ENCODE measurements at places on chromosomes 5 and 9. TPM values are rescaled to one million over a fixed set of nuclear protein-coding genes. Genes with fewer than 3 reads are reported as not detected.
A peak's percentile ranks its signal among the peaks of the same experiment; 100 is the strongest.

DNA sequence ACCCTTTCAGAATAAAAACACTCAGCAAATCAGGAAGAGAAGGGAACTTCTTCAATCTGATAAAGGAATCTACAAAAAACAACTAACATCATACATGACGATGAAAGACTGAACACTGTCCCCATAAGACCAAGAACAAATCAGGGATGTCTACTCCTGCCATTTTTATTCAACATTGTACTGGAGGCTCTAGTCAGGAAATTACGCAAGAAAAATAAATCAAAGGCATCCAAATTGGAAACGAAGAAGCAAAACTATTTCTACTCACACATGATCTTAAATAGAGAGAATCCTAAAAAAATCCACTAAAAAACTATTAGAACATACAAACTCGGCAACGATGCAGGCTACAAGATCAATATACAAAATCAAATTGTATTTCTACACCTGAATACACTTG, 42.3 kb downstream of the IPPK start:
- DNase-seq, result no peak

- DNase-seq, result no peak
These were observed at the start of gene ACTBL2 for GRCh38 chr5:57482671-57483106. TSS of gene ACTBL2 (minus strand) at chr5:57482811. CDS start at chr5:57482707, 104 bp downstream.

- no peak for DNase-seq
These were observed 13.8 kb upstream of the SNX2 start for GRCh38 chr5:122761115-122761514.

The QSOX2 gene
- 27.1 TPM for total RNA-seq

The DBH gene
- total RNA-seq, result not detected

DNA sequence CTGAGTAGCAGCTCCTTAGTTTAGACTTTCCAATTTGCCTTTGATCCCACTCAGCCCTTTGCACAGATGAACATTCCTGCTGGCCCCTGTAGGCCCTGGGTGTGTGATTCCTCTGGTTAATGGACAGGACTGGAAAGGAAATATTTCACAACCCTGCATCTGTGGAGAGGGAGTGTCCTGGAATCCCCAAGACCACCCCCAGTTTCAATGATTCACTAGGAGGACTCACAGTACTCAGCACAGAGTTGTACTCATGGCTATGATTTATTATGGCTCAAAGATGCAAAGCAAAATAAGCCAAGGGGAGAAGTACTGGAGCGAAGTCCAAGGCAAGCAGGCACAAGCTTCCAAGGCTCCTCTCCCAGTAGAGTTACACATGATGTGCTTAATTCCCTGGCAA, 42.4 kb upstream of the TJP2 start:
- DNase-seq, result peak; percentile 93

DNA sequence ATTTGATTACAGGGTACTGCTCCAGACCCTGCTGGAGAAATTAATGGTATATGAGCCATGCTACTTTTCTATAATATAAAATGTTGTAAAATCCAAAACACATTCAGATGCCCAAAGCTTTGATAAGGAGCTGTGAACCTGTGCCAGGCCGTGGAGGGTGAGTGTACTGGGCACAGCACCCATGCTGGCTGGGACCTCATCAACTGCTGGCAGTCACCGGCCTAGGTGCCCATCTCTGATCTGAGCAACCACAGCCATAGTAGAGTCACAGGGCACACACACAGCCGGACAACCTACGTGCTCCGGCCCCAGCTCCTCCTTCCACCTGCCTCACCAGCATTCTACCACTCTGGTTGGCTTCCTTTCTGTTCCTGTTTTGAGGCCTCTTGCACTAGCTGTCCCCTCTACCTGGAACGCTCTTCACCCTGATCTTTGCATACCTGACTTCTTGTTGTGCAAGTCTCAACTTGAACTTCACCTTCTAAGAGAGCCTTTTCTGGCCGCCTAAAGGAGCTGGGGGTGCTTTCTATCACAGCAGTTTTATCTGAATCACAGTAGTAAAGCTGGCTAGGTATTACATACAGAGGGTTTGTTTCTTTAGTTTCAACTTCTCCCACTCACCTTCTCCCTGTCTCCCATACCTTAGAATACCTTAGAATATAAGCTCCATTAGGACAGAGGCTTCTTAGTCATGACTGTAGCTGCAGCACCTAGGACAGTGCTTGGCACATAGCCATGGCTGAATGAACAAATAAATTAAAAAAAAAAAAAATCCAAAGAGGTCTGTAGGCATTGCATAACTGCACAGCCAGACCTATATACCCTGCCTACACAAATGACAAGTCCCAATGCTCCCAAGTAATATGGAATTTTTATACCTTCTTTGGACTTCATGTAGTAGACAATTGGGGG, 51.7 kb downstream of the MED27 start:
- no peak for DNase-seq

DNA sequence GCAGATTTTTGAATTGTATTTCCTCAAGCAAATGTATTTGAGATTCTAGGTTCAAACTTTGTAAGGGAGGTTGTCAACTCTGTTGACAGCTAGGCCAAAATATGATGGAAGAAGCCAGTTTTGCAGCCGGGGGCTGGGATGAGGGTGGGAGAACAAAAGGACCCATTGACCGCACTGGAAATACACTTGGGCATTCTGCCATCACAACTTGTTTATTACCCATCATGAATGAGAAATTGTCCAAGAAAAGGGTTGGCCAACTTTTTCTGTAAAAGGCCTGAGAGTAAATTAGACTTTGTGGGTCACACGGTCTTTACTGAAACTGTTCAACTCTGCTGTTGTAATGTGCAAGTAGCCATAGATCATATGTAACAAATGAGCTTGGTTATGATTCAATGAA, 221.3 kb upstream of the KLF9 start:
- DNase-seq, result peak; percentile 20

DNA sequence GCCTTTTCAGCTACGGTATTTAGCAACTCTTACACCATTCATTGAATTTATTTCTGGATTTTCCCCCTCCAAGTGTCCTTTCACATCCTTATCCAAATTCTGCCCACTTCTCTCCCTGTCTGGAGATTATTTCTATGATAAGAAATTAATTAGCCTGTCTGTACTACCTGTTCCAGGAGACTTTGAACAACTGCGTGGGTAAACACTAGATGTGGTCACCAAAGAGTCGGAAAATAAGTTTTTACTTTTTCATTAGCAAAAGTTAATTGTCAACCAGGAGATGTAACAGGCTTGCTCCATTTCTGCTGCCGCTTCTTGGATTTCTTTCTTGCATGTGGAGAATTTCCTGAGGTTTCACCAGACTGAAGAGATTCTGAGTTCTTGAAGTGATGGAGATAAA, 14.0 kb downstream of the SLC1A1 start:
- no peak for DNase-seq

The GABRP gene
- not detected for total RNA-seq

GRCh38 chr9:116713271-116713670, 26.2 kb downstream of the TRIM32 start:
- no peak for DNase-seq

DNA sequence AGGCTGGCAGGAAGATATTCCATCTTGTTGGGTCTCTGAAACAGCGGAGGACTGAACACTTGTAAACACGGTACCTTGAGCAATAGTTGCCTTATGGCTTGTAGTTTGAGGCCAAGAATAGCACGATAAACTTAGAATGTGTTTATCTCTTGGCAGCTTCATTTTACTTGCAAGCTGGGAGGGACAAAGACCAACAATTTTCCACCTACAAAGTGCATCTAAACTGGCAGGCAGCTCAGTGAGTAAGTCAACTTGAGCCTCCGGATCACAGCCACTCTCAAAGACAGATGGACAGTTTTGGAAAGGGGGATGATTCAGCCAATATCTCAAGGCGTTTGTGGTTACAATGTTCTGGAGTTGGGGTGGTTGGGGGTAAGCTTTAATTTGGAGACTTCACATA, 652.6 kb downstream of the CETN3 start:
- DNase-seq, result no peak

- peak; percentile 88 for DNase-seq
These were observed 113.0 kb upstream of the TRIM32 start for GRCh38 chr9:116574027-116574679.

The ROPN1L gene
- not detected for total RNA-seq

DNA sequence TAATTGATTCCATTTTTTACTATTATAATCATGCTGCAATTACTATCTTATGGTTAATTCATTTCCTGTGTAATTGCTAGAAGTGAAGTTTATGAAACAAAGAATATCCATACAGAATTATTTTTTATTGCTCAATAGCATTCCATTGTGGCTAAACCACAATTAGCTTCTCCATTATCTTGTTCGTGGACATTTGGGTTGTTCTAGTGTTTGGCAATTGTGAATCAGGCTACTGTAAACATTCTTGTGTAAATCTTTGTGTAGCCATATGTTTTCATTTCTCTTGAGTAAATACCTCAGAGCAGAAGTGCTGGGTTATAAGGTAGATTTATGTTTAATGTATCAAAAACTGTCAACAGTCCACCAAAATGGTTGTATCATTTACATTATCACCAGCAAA, 341.1 kb downstream of the MAT2B start:
- no peak for DNase-seq

GRCh38 chr9:125233678-125234077, 7.5 kb downstream of the HSPA5 start:
- no peak for DNase-seq

DNA sequence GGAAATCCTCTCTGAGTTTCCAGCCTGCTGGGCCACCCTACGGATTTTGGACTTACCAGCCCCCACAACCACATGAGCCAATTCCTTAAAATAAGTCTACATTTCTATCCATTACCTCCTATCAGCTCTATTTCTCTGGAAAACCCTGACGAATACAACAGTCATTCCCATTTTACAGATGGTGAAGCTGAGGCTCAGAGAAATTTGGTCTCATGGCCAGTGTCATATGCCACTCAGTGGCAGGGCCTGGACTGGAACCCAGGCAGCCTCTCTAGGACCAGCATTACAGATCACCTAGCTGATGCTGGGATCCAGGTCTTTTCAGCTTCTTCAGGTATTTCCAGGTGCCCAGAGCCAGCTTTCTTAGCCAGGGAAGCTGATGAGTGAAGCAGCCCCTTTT, 45.0 kb upstream of the SH3PXD2B start:
- DNase-seq, result no peak

DNA sequence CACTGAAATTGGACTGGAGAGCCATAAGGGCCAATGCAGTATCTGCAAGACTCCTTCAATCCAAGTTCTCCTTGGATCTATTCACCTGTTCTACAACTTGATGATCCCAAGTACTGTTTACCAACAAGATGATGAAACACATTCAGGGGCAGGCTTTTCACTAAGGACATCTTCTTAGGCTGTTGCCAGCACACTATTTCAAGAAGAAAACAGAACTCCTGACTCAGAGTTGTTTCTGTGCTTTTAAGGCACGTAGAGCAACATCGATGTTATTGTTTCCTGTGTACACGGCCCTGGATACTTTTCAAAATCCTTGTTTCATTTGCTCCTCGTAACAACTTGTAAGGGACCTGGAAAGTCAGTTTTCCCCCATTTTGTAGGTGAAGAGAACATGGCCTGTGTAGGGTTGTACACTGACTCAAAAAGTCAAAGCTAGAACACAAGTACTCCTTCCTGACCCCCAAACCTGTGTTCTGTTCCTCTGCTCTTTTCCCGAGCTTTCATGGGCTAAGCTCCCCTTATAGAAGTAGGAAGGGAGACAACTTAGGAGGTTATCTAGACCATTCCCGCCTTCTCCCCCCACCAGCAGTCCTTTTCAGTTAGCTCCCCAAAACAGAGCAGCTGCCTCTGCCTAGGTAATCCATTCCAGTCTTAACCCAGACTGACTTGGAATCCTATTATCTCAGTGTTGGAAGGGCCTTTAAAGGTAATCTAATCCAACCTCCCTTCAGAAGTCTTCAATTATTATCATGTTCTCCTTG, 5.2 kb upstream of the MGAT1 start:
- DNase-seq, result no peak

All from HepG2 (cell line).